LHCN-M2 (cell line): ENCODE measurements at places on chromosomes 7 and 10.

DNA sequence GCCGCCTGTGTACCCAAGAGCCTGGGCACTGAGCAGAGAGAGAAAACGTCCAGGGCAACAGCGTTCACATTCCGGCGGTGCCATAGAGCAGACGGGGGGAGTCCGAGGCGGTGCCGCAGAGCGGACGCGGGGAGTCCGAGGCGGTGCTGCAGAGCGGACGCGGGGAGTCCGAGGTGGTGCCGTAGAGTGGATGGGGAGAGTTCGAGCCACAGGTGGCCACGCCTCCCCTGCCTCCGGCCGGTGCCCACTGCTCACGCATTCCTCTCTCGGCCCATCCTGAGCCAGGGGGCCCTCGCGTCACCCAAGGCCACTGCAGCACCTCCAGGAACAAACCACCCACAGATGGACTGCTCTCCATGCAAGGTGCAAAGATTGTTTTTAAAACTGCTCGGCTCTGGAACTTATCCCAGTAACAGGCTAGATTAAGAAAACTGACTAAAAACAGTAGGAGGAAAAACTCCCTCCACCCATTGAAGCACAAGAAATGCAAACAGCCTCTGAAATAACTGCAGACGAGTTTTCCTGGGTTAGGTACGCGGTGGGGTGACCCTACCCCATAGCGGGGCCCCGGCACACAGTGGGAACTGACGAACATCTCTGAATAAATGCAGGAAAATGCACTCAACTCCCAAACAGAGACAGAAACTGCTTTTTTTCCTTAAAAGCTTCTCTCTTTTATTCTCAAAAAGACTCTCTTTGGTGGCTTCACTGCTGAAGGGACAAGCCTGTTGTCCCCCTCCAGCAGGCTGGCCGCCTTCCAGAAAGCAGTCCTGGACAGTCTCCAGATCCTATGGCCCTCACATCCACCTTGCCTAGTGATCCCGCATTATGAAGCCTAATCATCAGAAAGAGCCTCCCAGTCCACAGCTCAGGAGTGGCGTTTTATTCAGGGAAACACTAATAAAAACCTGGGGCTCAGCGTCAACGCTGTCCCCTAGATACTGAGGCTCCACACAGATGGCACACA, 55.9 kb downstream of the DIP2C start:
- no peak for DNase-seq

DNA sequence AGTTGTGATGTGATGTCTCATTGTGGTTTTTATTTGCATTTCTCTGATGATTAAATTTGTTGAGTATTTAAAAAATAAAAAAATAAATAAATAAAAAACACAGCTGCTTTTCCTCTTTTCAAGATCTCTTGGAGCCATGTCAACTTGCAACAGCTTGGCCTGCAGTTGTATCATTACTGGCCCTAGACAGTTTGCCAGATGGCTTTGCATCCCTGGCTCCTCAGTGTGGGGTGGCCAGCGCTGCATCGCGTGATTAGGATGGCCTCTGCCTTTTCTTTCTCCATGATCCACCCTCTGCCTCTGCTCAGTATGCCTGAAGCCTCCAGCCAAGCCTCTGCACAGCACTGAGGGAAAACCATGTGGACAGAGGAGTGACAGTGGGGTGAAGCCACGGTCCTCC, 96.8 kb downstream of the PPP1R3C start:
- peak; percentile 75 for DNase-seq

GRCh38 chr10:28217848-28218247, 85.0 kb downstream of the MPP7 start:
- peak; percentile 90 for DNase-seq

DNA sequence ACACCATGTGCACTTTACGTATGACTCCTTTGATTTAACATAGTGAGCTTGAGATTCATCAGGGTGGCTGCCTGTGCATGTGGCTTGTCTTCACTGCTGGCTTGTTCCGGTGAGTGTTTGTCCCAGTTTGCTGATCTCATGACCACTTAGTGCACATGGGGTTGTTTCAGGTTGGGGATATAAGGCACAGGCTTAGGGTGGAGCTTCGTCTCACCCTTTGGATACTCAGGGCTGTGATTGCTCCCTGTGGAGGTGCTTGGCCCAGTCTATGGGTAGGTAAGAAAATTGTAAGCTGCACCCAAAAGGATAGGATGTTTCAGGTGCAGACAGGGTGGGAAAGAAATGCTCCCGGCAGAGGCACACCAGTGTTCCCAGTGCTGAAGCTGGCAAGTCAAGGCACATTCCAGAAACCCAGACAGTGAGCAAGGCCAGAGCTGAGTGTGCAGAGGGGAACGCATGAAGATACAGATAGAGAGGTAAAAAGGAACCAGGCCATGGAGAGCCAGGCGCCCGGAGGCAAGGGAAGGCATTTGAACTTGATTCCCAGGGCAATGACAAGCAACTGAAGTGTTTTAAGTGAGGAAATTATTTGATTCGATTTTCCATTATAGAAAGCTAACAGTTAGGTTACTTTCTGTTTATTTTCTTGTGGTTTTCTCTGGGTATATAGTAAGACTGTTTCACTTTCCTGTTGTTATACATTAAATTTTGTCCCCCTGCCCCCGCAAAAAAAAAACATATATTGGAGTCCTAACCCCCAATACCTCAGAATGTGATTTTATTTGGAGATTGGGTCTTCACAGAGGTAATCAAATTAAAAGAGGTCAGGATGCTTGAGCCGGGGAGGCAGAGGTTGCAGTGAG, 289.8 kb upstream of the KLF6 start:
- DNase-seq, result no peak

DNA sequence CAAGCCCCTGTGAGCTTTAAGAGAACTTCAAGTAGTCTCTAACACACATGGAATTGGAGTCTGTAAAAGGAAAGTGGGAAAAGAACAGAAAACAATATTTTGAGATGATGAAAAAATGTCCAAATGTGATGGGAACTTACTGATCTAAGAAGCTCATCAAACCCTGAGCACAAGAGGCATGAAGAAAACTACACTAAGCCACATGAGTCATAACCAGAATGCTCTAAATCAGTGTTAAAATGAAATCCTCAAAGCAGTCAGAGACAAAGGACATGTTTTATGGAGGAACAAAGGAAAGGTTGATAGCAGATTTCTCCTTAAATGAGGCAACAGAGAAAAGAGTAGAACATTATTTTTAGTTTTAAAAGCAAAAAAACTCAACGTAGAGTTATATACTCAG, 37.2 kb downstream of the ZNF33A start:
- DNase-seq, result peak; percentile 39
